ENCODE measurements at places on chromosomes 4 and X. TPM values are rescaled to one million over a fixed set of nuclear protein-coding genes. Genes with fewer than 3 reads are reported as not detected.

MYOZ2 gene
- 0.26 TPM for total RNA-seq

HSFX1 gene
- 0.66 TPM for total RNA-seq

SMIM31 gene
- total RNA-seq, result not detected

GRID2 gene
- total RNA-seq, result under 0.01 TPM

ETDB gene
- total RNA-seq, result not detected

SMIM10 gene
- 10.0 TPM for total RNA-seq

ARHGAP24 gene
- total RNA-seq, result 40.5 TPM

SMIM10L2A gene
- 0.66 TPM for total RNA-seq

USP17L19 gene
- total RNA-seq, result not detected

LRP2BP gene
- 0.51 TPM for total RNA-seq

ADAM29 gene
- total RNA-seq, result not detected

HTN3 gene
- not detected for total RNA-seq

SPACA5B gene
- not detected for total RNA-seq

MAGEC2 gene
- total RNA-seq, result 0.17 TPM

MAOB gene
- 4.6 TPM for total RNA-seq

PTTG2 gene
- total RNA-seq, result not detected

CENPVL1 gene
- not detected for total RNA-seq

SSX3 gene
- total RNA-seq, result not detected

LCORL gene
- total RNA-seq, result 13.5 TPM

SLC16A2 gene
- 7.8 TPM for total RNA-seq

PF4V1 gene
- not detected for total RNA-seq
